ENCODE measurements at places on chromosomes 16 and 17.

DNA sequence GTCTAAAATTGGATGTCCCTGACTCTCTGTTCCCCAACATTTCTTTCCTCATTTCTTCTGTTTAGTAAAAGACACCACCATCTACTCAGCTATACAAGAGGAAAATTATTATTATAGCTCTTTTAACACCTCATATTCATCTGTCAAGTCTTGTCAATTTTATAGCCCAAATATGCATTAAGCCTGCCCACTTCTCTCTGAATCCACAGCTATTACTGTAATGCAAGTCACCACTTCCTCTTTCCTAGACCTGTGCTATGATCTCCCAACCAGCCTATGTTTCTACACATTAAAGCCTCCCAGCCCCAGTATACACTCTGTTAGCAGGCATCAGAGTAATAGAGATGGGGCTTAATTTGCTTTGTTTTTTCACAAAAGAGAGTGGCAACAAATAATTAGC is 252.9 kb downstream of the GRIN2A start:
- no peak for DNase-seq

DNA sequence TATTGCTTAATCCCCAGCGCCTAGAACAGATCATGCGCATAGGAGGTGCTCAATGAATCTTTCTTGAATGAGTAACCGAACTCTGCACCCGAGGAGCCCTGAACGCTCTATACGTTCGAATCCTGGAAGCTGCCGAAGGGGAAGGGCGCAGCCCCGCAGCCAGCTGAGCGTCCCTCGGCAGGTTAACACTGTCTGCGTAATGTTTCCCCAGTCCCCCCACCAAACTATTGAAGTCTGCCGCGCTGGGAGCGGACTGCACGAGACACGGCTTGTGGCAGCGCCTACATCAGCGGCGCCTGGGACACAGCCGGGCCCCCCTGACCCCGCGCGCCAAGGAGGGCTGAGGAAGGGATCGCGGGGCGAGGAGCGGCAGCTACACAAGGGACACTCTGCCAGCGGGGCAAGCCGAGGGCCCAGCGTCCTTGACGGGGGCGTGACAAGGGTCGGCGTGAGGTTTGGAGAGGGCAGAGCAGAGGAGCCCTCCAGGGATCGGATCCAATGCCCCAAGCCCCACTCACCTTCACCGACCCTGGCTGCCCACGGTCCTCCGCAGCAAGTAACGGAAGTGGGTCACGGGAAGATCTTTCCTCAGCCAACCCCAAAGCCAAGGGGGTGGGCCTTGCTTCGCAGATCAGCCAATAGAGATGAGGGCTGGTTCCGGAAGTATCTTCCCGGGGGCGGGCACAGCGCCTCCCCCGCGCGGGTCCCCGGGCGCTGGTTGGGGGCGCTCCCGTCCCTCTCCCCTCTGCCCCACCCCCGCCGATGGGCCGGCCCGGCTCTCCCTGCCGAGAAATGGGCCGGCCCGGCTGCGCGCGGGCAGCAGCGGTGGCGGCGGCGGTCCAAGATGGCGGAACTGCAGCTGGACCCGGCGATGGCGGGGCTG is at the start of the genes ATP5PD and KCTD2:
ATP5PD (minus strand) TSS at position 563 of the 883 bp plus-strand sequence. CDS start 4,319 bp downstream, outside the sequence.
KCTD2 (plus strand) TSS at position 819 of the 883 bp plus-strand sequence; CDS start at position 845, 26 bp downstream.
- peak; percentile 89 for DNase-seq

DNA sequence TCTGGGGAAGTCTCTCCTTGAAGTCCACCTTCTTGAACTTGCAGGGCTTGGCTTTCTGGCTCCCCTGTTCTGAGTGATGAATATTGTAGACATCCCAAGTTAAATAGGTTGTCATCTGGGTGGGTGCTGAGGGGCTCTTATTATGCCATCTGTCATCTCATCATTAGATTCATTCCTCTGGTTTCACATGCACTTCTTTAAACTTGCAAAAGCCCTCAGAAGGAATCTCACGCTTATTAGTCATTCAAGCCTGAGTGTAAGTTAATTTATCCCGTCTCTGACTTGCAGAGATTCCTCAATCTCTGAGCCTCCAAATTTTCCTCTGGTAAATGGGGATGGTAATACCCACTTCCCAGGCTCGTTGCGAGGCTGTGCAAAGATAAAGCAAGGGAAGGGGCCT is 5.7 kb downstream of the MGAT5B start:
- no peak for DNase-seq

DNA sequence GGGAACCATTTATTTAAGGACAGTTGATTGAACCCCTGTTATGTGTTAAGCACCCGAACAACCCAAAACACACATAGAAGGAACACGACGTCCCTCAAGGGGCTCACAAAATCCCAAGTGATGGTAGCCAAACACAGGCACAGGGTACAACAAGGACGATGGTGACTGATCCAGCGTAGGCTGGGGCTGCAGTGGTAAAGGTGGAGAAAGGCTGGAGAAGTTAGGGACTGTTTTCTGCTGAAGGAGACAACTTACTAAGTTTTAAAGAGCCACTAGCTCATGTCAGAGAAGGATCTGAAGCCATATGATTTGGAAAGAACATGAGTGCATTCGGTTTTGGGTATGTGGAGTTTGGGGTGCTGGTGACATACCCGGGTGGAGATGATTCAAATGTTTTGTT is 229.6 kb upstream of the TNRC6C start:
- no peak for DNase-seq

DNA sequence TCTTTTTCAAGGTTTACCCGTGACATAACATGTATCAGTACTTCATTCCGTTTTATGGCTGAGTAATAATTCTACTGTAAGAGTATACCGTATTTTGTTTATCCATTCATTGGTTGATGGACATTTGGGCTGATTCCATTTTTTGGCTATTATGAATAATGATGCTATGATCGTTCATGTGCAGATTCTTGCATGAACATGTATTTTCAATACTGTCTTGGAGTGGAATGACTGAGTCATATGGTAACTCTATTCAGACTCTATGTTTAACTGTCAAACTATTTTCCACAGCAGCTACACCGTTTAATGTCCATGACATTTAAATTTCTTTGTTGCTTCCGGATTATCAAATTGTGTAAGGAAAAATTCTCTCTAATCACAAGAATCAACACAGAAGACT is 17.9 kb downstream of the BFAR start:
- no peak for DNase-seq

GRCh38 chr17:948284-948852 is 31.2 kb downstream of the NXN start:
- no peak for DNase-seq

- no peak for DNase-seq
Observed at GRCh38 chr16:404971-405486, 3.3 kb downstream of the DECR2 start.

DNA sequence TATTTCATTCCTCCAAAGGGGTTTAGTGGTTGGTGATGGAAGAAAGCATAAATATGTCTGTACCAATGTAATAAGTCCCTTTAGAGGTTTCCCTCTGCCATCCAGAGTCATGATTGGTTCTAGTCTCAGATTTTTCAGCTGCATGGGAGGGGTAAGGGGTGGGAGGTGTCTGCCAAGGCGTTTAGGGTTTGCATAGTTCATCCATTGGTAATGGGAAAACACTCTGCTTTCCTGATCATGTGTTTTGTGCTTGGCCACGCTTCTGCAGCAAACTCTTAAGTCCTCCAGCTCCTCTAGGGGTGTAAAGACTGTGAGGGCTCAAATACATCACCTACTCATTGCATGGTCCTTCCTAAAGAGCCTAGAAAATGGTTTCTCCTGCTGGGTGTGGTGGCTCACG is 29.8 kb downstream of the LIG3 start:
- no peak for DNase-seq

- DNase-seq = no peak
Observed at GRCh38 chr17:82239401-82239925, 10.6 kb downstream of the SLC16A3 start.

DNA sequence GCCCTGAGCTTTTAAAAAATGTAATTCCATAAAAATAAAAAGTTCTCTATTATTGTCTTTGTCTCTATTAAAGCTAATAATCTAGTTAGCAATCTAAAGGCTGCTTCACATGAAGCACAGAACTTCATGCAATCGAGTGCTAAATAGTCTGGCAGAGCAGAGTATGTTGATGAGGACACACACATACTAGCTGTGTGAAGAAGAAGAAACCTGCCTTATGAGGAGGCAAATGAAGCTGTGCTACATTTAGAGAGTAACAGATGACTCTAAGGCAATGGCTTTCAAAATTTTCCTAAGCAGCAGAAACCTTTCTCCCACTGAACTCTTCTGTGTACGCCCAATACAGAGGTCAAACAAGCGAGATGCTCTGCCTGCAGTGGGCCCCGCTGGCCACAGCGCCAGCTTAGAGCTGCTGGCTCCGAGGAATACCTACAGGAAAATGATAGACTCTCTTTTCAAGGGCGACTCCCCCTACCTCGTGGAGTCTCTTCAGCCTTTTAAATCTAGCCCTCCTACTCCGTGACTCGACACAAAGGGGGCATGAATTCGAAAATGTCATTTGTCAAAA is 39.2 kb downstream of the GNA13 start:
- no peak for DNase-seq

DNA sequence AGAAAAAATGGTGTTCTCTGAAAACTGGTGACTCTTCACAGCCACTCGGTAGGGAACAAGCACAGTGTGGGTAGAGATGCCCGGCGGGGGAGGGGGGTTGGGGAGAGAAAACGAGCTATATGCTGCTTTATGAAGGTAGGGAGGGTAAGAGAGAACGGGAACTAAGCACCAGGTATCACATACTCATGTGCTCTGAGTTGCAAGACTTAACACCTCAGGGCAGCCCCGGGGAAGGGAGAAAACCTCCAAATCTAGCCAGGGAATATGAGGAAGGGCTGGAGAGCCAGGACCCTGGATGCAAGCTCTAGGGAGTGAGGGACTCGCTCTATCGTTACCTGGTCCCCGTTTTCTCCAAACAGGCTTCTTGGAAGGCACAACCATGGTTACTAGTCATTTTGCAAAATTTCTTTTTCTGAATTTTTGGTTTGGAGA is 35.3 kb downstream of the HIC1 start:
- DNase-seq = no peak

DNA sequence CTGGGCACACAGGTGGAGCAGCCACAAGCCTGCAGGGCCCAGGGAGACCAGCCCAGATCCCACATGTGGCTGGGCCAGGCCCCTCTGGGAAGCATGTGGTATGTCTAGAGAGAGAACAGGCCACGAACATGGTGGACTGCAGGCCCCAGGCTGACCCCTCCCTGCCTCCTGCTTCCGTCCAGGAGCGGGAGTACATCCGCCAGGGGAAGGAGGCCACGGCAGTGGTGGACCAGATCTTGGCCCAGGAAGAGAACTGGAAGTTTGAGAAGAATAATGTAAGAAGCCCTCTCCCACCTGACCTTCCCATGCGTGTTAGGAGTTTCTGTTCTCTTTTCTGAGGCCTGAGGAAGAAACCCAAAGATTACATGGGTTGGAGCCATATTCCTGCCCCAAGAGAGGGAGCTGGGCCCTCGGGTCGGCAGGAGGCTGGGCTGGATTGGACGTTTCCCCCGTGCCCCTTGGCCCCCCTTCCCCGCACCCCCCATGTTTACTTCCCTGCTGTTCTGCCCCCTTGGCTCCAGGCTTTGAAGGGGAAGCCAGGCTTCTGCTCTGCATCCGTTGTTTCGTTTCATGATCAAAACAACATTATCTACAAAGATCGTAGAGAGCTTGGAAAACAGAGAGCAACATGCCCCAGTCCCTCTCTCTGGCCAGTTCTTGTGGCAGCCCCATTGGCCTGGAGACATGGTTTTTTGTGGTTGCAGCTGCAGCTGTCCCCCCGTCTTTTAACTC is 5.7 kb upstream of the TCAP start:
- DNase-seq = no peak
